ENCODE measurements at places on chromosomes 5 and 9. TPM values are rescaled to one million over a fixed set of nuclear protein-coding genes. Genes with fewer than 3 reads are reported as not detected.

Gene AOPEP
- 5.1 TPM for polyA plus RNA-seq

Gene TEX48
- not detected for polyA plus RNA-seq

Gene ANKRD34B
- polyA plus RNA-seq: not detected

Gene NR3C1
- 19.4 TPM for polyA plus RNA-seq

Gene PCDHB15
- polyA plus RNA-seq: 0.10 TPM

Gene C8G
- 2.8 TPM for polyA plus RNA-seq

Gene GRPEL2
- polyA plus RNA-seq: 1.1 TPM

Gene SLC1A3
- not detected for polyA plus RNA-seq

Gene KIF20A
- polyA plus RNA-seq: 0.13 TPM

Gene TMEM215
- polyA plus RNA-seq: not detected

Gene INSL6
- polyA plus RNA-seq: not detected

Gene SLC35A4
- polyA plus RNA-seq: 57.8 TPM

Gene QSOX2
- polyA plus RNA-seq: 85.0 TPM

Gene IL3
- polyA plus RNA-seq: not detected

Gene FCN1
- polyA plus RNA-seq: 16.0 TPM

Gene GLRA1
- not detected for polyA plus RNA-seq

Gene HRH2
- polyA plus RNA-seq: 0.46 TPM

Gene KCTD16
- polyA plus RNA-seq: not detected

Gene BARX1
- not detected for polyA plus RNA-seq

Gene CARTPT
- not detected for polyA plus RNA-seq

Gene KIF4B
- polyA plus RNA-seq: not detected

Gene TRIM32
- 3.3 TPM for polyA plus RNA-seq

Gene PAPPA
- polyA plus RNA-seq: not detected

Gene GNA14
- polyA plus RNA-seq: not detected

Gene BDP1
- 7.9 TPM for polyA plus RNA-seq

Gene REEP2
- polyA plus RNA-seq: not detected

Gene ABLIM3
- polyA plus RNA-seq: 0.22 TPM

Gene SAXO1
- not detected for polyA plus RNA-seq

Gene CAPSL
- not detected for polyA plus RNA-seq

Gene SLC9A3
- polyA plus RNA-seq: 1.2 TPM

Gene LTC4S
- 1.5 TPM for polyA plus RNA-seq

Gene F2RL2
- polyA plus RNA-seq: not detected

Gene PCDHB4
- not detected for polyA plus RNA-seq

Gene C9orf50
- polyA plus RNA-seq: not detected

Gene CDX1
- polyA plus RNA-seq: not detected

Gene PCDHGB6
- 0.22 TPM for polyA plus RNA-seq

Gene OBP2B
- polyA plus RNA-seq: not detected

Gene DCTN4
- 11.2 TPM for polyA plus RNA-seq

Gene NDUFAF2
- polyA plus RNA-seq: 7.3 TPM

Gene IFNB1
- not detected for polyA plus RNA-seq
